ENCODE measurements at places on chromosomes 3 and 15.

DNA sequence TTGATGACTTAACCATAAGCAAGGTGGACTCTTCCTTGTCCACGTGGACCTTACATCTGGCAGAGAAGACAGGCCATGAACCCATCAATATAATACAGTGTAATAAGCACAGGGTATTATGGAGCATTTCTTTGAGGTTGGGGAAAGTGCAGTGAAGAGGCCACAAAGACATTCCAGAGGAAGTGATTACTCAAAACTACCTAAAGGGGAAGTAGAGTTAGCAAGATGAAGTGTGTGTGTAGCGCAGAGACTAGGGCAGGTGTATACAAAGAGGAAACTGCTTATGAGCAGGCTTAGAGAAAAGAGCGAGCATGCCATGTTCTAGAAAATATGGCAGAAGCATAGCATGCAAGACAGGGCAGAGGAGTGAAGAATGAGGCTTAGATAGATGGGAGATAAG, 17.9 kb downstream of the CP start:
- no peak for DNase-seq

- no peak for DNase-seq
Observed at GRCh38 chr3:105317841-105318240, 48.9 kb upstream of the ALCAM start.

DNA sequence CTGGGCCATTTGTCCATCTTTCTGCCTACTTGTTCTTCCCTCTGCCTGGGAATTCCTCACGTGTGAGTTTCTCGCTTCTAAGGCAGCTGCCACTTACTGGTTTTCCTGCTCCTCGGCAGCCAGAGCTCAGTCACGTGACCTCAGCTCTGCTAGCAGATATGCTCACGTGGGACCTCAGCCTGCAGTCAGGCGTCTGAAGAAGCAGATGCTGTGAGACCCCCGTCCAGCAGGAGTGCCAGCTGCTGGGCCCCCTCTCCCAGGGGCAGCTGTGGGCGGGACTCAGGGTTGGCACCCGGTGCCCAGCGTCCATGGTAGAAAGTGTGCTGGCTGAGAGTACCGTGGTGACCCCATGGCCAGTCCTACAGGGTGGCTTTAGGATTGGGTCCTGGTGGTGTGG, 161.3 kb upstream of the TLE3 start:
- no peak for DNase-seq

DNA sequence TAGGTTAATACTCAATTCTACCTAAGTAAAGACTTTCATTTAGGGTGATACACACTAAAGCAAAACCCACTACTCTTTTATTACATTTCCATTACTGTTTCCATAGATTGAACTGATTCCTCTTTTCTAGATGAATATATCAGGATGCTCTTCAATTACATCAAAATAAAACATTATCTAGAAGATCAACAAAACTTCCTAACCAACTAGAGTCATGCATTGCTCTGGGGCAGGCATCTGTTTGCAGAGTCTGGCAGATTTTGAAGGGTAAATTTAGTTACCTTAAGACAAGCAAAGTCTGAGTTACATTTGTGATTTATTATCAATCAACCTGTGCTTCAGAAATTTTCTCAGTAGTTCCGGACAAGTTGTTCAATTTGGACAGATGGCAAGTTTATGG, 117.1 kb downstream of the NEK11 start:
- DNase-seq, result no peak

GRCh38 chr15:39034816-39035215, 470.2 kb upstream of the RASGRP1 start:
- DNase-seq, result no peak

GRCh38 chr3:20218215-20218614, 32.2 kb upstream of the SGO1 start:
- DNase-seq, result no peak

GRCh38 chr3:196216089-196216564, at the start of gene SLC51A:
Gene SLC51A, plus strand, starts transcription at chr3:196216534. Its CDS starts 179 bp downstream, at chr3:196216713.
- DNase-seq, result no peak

GRCh38 chr3:104323226-104323625, 1043.5 kb upstream of the ALCAM start:
- no peak for DNase-seq

GRCh38 chr15:84400820-84401219, 165.2 kb downstream of the GOLGA6L4 start:
- no peak for DNase-seq

GRCh38 chr15:56428821-56429458, 36.0 kb downstream of the MNS1 start:
- DNase-seq, result no peak

DNA sequence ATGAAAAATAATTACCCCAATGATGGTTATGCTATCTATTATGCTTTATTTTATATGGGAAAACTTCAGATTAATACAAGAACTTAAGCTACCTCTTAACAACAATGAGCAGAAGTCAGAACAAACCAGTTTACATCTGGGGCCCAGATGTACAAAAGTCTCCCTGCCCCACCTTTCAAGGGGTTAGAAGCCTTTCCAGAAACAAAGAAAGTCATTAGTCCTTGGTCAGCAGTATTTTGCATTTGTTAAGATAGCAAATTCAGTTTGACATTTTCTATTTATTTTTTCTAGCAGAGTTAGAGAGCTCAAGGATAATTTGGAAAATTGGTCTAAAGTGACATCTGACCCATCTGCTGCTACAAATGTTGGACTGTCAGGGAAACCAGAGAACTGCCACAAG, 478.7 kb upstream of the UBE2E2 start:
- no peak for DNase-seq

DNA sequence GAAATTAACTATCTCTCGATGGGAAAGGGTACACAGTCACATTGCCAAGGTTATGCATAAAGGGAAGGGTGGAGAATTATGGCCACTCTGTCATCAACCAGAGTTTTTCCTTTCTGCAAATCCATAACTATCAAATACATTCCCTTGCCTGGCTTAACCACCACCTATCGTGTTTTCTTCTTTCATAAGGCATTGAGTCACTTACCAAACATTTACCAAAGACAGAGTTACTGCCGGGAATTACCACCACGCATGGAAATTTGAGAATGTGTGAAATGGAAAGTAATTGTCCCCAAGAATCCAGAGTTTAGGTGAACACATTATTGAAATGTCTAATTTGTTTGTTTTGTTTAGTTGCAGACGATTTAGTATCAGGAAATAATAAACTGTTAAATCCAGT, 134.3 kb upstream of the LRRN1 start:
- DNase-seq, result no peak

- no peak for DNase-seq
Observed at GRCh38 chr3:124513610-124513997, 216.6 kb upstream of the UMPS start.

DNA sequence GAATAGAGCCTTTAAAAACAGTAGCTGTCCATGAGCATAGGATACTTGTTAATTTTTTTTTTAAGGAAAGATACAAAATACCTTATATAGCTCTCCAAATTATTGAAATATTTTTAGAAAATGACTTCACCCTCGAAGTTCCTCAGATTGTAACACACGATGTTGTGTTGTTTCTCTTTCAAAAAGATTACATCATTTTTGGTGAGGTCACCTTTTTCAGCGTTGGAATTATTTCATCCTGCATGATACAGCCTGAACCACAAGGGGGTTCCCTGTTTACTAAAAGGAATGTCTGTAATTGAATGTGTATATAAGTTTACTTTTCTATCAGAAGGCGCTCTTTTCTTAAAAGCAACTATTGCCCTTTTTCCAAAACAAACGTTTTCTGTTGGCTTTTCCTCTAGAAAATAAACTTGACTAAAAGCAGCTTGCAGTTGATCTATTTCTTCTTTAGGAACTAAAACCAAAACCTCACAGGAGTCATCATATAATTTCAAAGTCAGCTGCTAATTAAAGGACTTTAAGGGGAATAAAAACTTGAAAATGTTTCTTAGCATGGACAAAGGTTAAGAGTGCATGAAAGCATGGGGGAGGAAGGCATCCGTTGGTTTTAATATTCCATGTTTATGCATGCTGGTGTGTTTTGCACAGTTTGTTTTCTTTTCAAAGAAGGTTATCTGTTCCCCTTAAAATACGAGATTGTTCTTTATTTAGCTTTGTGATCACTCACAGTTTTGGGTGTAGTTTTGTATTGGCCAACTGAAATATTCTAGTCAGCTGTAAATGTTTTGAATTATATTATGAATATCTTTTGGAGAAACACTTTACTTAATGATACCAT, 29.4 kb downstream of the LYSMD4 start:
- no peak for DNase-seq

GRCh38 chr15:74827614-74828013, 1.2 kb downstream of the CPLX3 start:
- DNase-seq, result no peak

GRCh38 chr3:193984876-193985275, 151.1 kb upstream of the HES1 start:
- no peak for DNase-seq

DNA sequence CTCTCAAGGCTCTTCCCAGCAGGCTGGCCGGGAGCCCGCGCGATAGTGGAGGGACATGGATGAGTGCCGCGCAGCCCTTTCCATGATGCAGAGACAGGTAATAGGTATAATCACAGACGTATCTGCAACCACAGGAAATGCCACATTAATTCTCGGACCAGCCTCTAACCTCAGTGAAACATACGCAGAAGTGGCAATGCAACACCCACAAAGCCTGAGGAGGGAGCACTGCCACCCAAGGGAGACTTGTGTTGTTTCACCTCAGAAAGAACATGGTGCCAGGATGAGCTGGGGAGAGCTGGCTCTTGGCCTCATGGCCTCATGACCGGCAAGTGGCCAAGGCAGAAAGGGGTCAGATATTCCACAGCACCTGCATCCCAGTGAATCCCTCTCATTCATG, 39.0 kb downstream of the PGPEP1L start:
- DNase-seq, result no peak

GRCh38 chr3:115359536-115359935, 212.4 kb upstream of the ZBTB20 start:
- no peak for DNase-seq

DNA sequence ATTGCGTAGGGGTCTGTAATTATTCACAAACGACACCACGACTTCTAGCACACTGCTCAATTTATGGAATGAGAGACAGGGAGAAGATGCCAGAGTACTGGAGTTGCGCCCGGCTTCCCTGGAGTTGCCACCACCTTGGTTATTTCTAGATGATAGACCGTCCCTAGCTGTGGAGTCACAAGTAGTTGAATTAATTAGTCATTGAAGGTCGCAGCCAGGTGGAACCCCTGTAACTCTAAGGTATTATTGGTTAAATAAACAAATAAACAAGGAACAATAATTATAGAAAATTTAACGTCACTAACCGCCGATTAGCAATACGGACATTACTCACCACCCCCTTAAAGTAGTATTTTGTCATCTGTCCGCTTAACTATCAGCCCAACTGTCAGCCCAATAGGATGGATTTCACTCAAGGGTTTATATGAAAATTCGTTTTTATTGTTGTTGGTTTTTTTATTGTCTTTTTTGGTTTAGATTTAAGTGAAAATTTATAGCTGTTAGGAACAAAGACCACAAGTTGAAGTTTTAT, 911 bp upstream of the AZI2 start:
- no peak for DNase-seq

GRCh38 chr3:168514252-168514651, 418.5 kb upstream of the GOLIM4 start:
- no peak for DNase-seq

GRCh38 chr3:119508172-119508845, 10.0 kb downstream of the TIMMDC1 start:
- DNase-seq, result no peak

DNA sequence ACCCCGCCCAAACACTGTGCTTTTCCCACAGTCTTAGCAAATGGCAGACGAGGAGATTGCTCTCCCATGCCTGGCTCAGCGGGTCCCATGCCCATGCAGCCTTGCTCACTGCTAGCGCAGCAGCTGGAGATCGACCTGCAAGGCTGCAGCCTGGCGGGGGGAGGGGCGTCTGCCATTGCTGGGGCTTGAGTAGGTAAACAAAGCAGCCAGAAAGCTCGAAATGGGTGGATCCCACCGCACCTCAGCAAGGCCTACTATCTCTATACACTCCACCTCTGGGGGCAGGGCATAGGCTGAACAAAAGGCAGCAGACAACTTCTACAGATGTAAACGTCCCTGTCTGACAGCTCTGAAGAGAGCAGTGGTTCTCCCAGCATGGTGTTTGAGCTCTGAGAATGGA, 27.2 kb upstream of the WDR5B start:
- DNase-seq, result no peak

DNA sequence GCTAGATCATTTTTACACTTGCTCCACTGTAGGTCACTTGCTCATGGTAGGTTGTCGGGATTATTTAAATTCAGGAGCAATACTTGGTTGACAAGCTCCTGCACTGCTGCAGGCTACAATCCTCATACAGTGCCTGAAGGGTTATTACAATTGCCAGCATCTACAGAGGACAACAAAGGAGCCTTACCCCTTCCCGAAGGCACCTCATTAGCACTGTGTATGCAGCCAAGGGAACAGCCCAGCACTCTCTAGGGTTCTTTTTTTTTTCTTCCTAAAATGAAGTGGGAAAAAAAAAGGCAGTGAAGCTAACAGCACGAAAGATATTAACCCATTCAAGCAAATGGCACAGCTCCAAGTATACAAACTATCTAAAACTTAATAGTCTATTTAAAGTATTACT, 142.7 kb downstream of the ULK4 start:
- DNase-seq, result no peak

- DNase-seq, result no peak
Observed at GRCh38 chr15:92425578-92426225, 32.0 kb downstream of the ST8SIA2 start.

- no peak for DNase-seq
Observed at GRCh38 chr3:98754483-98754882, 8.7 kb upstream of the ST3GAL6 start.

GRCh38 chr3:134620476-134621115, 30.2 kb downstream of the KY start:
- no peak for DNase-seq

- DNase-seq, result no peak
Observed at GRCh38 chr3:156218353-156218744, 98.0 kb downstream of the KCNAB1 start.

- no peak for DNase-seq
Observed at GRCh38 chr3:142894493-142894892, 5.6 kb upstream of the PCOLCE2 start.

GRCh38 chr15:86077070-86077469, 2.6 kb upstream of the AGBL1 start:
- DNase-seq, result no peak

- no peak for DNase-seq
Observed at GRCh38 chr3:111864821-111865656, 6.0 kb downstream of the PHLDB2 start.

DNA sequence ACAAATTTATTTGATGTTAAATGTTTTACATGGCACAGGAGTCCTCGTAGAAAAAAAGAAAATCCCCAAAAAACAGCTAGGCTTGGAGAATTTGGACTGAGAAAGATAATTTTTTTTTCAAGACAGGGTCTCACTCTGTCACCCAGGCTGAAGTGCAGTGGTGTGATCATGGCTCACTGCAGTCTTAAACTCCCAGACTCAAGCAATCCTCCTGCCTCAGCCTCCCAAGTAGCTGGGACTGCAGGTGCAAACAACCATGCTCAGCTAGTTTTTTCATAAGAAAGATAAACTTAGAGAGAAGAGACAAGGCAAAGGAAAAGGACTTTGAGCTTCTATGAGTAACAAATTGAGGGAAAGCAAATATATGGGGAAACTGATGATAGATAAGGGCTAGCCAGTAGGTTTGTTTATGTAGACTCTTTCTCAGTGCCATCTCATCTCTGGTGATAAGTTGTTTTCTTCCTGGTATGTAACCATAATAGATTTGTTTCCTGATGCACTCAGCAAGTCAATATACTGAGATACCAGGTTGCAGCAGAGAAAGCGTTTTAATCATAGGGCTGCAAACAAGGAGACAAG, 13.1 kb upstream of the TRMT10C start:
- DNase-seq, result no peak

- no peak for DNase-seq
Observed at GRCh38 chr3:53169045-53169831, 8.2 kb downstream of the PRKCD start.
